NCI-H1694 treated with DMSO at 0.1 percent for 48 hours (cell line): ENCODE measurements at places on chromosomes 7 and 10.

DNA sequence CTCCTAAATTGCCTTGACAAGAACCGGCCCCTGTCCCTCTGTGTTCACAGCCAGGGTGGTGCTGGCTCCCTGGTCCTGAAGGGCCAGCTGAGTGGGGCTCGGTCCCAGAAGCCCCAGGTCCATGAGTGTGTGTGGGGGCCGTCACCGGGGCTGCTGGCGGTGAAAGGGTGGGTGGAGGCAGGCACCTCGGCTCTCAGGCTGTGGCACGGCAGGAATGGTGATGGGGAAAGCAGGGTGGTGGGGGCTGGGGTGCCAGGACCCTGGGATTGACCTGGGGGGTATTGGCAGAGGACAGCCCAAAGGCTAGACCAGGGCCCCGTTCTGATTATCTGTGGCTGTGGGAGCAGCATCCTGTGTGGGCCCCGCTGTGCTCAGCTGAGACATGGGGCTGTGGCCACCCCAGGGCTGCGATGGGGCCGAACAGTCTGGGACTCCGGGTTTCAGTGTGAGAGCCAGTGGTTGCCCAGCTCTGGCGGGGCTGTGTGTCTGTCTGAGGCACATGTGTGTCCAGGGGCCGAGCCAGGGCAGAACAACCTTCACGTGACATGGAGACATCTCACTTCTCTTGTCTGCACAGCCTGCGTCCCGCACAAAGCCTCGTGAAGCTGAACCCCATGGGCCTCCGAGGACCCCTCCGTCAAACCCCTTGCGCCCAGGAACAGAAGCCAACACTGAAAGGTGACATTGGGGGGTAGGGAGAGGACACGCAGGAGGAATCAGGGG is 144.2 kb downstream of the ELFN1 start:
- no peak for DNase-seq

DNA sequence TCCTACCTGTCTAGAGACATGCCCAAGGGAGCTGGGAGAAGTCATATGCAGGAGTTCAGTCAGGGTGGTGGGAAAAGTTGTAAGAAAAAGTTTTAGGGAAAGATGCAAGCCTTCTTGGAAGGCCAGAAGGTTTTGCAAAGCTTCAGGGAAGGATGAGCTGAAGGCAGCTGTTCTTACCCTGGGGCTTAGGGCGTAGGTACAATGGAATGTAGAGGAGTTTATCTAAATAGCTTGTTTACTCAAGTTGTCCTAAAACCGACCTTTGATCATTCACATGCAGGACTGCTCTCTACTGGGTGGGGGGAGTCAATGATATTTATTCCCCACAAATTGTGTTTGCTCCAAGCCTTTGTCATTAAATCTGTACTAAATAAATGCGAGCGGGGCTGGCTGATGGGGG is 277.0 kb downstream of the CRPPA start:
- DNase-seq, result no peak

DNA sequence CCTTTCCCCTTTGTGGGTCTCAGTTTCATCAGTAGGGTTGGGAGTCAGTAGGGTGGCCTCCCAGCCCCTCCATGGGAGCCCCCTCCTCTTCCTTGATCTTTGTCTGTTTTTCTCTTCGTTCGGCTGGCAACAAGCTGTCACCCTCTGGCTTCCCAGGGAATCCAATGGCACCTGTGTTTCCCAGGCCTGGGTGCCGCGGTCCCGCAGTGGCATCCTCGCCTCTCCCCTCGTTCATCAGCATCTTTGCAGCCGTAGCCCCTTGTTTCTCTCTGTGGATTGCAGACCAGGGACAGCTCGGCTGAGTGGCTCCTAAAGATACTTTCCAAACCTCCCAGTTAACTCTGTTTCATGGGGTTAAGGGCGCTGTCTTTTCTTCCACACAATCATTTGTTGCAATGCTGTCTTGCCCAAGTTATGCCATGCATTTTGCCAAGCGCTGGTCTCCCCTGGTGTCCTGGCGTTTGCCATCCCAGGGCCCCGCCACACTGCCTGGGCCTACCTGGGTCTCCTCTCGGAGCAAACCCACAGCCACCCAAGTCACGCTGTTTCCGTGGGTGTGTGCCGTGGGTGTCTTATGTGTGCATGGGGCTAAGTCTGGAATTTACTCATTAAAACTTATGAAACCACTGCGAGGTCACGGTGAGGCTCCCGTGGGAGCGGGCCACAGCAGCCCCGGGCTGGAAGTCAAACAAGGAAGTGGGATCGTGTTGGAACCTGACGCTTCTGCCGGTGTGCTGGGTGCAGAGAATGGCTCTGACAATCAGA is 189.4 kb upstream of the SHH start:
- DNase-seq, result no peak

GRCh38 chr10:128530301-128530700 is 404.1 kb upstream of the MKI67 start:
- DNase-seq, result peak; percentile 10

- DNase-seq, result no peak
Observed at GRCh38 chr10:60870416-60870728, 73.6 kb downstream of the RHOBTB1 start.

DNA sequence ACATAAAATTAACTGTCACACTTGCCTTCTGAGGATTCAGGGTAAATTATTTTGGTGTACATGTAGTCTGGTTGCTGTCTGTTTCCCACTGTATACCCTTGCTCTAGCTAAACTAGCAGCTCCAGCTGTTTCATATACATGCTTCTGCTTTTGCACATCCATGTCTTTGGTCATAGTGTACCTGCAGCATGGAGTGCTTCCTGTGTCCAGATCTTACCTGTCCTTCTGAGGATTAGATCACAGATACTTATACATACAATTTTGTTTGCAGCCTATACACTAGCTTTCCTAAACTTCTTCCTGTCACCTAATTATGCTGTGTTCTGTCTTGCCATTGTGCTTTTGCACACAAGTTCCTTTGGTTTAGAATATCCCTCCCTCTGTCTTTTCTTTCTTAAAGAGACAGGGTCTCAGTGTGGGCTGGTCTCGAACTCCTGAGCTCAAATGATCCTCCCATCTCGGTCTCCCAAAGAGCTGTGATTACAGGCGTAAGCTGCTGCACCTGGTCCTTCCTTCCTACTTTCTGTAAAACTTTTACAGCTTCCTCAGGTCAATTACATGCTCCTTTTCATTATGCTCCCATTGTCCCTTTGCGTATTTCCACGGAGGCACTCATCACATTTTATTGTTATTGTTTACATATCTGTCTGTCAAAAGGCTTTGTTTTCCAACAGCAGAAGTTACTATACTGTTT is 33.8 kb downstream of the TPST1 start:
- no peak for DNase-seq

DNA sequence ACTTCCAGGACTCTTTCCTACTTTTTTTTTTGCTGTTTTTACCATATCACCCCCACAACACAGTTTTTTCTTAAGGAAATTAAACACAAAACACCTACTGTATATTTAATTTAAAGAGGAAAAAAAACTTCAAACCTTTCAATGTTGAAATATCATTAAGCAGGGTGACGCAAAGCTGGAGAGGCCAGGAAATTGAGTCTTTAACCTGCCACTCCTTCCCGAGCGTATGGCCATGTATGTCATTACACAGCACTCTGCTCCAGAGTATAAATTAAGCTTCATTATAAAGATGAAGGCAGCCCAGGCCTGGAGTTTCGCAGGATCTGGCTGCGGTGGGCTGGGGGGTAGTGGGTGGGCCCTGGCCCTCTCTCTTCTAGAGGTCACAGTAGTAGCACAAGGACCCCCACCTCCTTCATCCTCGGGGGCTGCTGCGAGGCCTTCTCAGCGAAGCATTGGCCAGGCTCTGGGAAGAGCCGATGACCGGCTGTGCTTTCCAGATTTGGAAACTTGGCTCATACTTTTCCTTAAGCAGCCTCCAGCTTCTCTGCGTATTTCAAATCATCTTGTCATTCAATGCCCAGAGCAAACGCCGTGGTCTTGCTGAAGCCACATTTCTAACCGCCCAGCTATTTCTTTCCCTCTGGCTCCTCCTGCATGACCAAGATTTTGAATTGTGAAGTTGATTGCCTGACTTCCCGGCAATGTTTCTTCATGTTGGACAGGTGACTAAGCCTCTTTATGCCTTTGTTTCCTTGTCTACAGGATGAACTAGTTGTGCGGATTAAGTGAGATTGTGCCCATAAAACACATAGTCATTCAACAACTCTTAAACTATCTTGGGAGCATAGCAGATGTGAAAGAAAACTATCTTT is 765.1 kb downstream of the SUGCT start:
- DNase-seq, result no peak

DNA sequence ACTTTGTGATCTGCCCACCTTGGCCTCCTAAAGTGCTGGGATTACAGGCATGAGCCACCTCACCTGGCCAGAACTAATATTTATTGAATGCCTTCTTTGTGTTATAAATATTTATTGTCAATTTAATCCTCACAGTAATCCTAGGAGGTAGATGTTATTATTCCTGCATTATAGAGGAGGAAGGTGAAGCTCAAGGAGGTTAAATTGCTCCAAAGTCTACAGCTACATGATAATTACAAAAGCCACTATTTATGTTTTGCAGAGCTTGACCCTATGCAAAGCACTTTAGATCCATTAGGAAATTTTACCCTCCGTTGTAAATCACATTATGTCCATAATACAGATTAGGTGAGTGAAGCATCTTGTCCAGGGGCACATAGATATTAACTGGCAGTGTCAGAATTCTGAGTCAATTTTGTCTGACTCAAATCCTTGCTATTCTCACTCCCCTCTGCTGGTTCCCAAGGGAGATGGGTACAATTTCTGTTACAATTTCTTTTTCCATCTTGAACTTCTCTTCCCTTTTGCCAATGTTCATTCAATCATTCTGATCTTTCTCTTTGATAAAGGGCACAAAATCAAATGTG is 25.7 kb upstream of the CDK14 start:
- no peak for DNase-seq

- no peak for DNase-seq
Observed at GRCh38 chr10:132628966-132629900, 91.6 kb downstream of the INPP5A start.

DNA sequence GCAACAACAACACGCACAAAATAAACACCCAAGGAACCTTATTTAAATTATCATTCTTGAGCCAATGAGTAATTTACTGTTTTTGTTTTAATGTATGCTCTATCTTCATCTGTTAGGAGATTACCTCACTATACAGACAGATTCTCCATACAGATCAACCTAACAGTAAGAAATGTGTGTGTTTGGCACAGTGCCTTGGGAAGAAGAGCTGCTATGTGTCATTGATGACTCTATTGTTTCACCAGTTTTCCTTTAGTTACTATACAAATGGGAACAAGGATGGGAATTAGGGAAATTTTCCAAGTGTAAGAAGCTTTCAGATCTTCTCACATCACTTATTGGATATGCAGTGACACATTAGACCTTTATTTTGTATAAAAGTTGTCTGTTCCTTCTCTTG is 640.3 kb downstream of the NRG3 start:
- no peak for DNase-seq

GRCh38 chr7:140659856-140660255 is 12.9 kb upstream of the ADCK2 start:
- no peak for DNase-seq

DNA sequence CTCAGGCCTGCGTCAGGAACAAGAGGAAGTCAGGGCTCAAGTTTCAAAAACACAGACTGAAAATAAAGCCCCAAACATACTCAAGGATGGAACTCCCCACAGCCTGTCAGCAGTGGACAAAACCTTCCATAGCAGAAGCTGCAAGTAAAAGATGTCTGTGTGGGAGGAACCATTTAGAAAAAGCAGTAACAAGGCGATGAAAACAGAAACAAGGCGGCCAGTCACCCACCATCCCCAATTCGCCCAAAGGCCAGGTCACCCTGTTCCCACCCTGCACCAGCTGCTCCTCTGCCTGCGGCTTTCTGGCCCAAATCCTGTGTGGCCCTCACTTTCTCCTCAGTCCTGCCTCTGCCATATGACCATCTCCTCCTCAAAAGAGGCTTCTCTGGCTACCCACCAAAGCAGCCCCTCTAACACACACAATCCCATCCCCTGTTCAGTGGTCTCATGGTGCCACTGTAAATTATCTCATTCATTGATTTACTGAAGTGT is 27.8 kb downstream of the KCNMA1 start:
- DNase-seq, result no peak

- no peak for DNase-seq
Observed at GRCh38 chr10:125584954-125585353, 98.0 kb downstream of the TEX36 start.

- DNase-seq, result no peak
Observed at GRCh38 chr10:97518301-97519043, 19.7 kb downstream of the UBTD1 start.

DNA sequence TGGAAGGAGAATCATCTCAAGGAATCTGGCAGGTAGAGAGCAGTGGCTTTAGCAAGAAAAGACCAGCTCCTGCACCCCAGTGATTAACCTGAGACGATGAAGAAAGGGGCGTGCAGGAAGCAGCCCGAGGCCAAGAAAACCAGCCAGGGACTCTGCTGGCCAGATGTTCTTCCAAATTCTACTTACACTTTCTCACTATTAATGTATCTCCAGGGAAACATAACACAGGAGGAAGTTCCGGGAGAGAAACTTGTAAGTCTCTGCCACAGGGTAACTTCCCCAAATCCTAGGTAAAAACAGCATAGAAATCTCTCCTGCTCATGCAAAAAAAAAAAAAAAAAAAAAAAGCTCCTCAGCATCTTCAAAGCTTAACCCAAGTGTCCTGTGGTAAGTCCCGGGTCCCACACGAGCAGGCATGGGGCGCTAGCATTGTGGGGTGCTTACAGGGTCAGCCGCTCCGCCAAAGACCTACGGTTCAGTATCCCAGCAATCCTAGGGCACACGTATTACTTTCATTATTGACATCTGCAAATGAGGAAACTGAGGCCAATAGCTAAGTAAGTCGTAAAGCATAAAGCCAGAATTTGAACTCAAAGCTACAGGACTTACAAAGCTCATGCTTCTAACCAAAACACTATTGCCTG is 97.2 kb upstream of the GNA12 start:
- no peak for DNase-seq

GRCh38 chr7:35313575-35313974 is 59.7 kb upstream of the TBX20 start:
- DNase-seq, result no peak

- DNase-seq, result no peak
Observed at GRCh38 chr7:91068136-91068795, 196.0 kb upstream of the FZD1 start.

DNA sequence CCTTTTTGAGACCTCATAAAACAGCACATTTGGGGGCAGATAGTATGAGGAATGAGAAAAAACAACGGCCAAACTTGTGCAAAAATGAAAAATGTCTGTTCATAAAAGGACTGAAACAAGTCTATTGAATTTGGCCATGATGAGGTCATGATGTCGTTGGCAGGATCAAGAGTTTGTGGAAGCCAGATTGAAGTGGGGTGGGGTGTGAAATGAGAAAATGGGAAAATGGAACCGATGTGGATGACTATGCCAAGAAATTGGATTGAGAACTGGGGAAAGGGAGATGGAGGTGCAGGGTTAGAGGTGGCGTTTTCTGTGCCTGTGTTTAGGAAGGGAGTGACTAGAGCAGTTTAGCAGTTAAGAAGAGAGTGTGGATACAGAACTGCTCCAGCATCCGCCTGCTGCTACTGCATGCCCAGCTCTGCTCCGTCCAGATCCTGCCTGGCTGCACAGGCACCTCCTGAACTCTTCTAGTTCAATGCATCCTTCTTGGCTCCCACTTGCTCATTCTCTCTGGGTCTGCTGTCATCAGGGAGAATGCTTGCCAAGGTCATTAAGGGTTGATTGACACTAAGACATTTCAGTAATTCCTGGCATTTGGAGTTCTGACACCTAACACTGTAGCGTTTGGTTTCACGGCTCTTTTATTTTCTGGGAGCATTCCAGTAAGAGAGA is 111.9 kb downstream of the GALNT17 start:
- no peak for DNase-seq

GRCh38 chr10:129914960-129915359 is 49.1 kb downstream of the EBF3 start:
- no peak for DNase-seq

GRCh38 chr10:25232204-25232603 is 57.4 kb downstream of the GPR158 start:
- DNase-seq, result no peak
